IMR-90 (cell line): ENCODE measurements at places on chromosomes 7 and 10. TPM values are rescaled to one million over a fixed set of nuclear protein-coding genes. Genes with fewer than 3 reads are reported as not detected.
A peak's percentile ranks its signal among the peaks of the same experiment; 100 is the strongest.

The NXPH1 gene
- not detected in 2 replicates for polyA plus RNA-seq

The STEAP4 gene
- polyA plus RNA-seq: not detected in 2 replicates

The KCNK18 gene
- polyA plus RNA-seq: not detected in 2 replicates

The MKX gene
- 0.10 and 0.11 TPM in 2 replicates for polyA plus RNA-seq

The NPC1L1 gene
- 0.03 and 0.07 TPM in 2 replicates for polyA plus RNA-seq

The CAMK2B gene
- 0.14 and 0.36 TPM in 2 replicates for polyA plus RNA-seq

The SLC13A1 gene
- polyA plus RNA-seq: not detected in 2 replicates

The LGI1 gene
- not detected in 2 replicates for polyA plus RNA-seq

The SLC26A5 gene
- polyA plus RNA-seq: not detected in 2 replicates

- no peak for DNase-seq
Observed at GRCh38 chr7:80829527-80829926, 89.3 kb downstream of the SEMA3C start.

DNA sequence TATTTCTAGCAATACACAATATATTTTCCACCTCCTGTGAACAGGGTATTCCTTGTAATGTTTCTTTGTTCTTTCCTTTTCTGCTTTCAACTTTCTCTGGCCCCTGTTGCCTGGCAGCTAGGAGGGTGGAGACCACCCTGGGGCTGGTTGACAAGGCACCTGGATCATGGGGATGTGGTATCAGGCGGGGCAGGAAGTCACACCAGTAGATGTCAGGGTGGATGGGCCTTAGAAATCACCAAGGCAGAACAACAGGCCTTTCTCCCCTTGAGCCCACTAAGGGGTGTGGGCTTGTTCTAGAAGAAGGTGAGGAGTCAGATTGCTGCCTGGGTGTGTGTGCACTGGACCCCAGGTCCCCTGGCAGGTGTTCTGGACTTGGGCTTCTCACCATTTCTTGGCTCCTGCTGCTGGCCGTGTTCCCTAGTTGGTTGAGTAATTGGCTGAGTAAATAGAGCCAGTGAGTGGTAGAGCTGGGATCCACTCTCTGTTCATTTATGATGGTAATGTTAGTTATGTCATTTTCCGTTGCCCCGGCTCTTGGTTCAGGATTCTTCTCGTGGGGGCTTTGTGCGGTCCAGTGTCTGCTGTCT lies 24.9 kb downstream of the ZNF783 start:
- peak; percentile 4 for DNase-seq

DNA sequence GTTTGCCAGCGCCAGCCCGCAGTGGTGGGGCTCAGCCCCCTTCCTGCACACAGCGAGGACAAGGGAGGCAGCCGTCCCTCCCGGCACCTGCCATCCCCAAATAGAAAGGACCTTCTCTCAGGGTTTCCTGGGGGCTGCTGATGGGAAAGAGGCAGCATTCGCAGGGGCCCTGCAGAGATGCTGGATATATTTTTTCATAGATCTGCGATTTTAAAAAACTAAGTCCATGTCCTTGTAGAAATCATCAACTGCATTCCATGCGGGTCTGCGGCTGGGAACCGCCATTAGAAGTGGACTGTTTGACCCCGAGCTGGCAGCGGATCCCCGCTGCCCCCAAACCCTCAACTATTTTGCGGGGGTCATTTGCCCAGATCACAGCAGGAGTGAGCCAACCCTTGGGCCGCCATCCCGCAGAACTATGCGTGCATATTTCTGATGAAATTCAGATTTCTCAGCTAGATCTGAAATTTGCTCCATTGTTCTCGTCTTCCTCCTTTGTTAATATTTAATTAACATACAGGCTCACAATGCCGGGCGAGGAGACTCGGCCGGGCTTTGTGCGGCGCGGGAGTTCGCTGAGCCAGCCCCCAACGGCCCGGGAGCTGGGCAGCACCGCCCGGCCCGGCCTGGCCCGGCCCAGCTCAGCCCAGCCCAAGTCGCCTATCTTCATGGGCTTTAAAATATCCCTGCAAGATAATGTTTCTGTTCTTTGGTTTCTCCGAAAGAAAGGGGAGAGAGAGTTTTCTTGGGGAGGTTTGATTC lies 2.0 kb downstream of the EN2 start:
- no peak for DNase-seq

GRCh38 chr7:77157446-77157845 lies 35.0 kb downstream of the CCDC146 start:
- no peak for DNase-seq

GRCh38 chr10:76202777-76203176 lies 771.4 kb downstream of the LRMDA start:
- DNase-seq: peak; percentile 60

DNA sequence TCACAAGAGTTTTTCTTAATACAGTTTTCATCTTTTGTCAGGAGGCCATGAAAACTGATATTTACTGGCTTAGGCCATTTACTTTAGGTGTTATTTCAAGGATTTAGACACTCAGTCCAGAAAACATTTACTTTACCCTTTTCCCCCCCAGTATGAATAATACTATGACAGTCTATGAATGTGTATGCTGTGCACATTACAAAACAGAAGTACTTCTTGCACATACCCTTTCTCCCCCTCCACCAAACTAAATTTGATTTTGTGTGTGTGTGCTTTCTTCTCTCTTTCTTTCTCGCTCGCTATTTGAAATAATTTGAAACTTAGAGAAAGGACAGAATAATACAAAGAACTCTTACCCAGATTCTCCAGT lies 41.3 kb downstream of the RBM33 start:
- DNase-seq: no peak

DNA sequence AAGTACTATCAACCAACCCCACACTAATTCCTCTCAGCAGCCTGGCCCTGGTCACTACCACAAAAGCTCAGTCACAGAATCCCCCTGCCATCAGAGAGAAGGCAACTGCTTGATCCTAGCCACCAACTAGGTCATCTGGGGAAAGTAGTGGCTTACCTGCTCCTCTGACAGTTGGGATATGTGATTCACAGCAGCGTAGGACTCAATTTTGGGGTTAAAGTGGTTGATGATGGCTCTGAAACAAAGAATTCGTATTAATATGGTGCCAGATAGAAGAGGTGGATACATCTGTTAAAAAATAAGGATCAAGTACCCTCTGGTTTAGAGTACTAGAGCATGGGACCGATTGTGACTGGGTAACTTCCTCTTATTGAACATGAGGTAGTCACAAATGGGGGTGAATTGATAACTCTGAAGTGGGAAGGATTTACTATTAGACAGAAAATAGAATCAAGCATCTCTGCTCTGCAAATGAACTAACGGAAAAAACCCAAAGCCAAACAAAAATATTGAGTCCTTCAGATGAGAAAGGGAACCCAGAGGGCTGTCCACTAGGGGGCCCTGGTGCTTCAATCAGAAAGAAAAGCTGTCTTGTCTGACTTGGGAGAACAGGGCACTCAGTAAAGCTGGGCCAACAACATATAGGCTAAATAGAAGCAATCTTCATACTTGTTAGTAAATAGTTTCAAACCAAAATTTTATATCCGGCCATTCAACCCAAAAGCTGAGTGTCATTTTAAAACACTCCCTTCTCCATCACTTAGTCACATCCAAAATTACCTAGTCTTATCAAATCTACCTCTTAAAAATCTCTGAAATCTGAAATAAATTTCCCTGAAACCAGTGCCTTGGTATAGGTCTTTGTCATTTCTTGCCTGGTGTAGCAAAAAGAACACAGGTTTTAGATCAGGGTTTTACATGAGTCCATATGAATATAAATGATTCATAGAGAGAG lies 45.9 kb upstream of the KCNIP2 start:
- DNase-seq: peak; percentile 78

- DNase-seq: peak; percentile 84
Observed at GRCh38 chr10:74293686-74294371, 142.8 kb downstream of the ADK start.

DNA sequence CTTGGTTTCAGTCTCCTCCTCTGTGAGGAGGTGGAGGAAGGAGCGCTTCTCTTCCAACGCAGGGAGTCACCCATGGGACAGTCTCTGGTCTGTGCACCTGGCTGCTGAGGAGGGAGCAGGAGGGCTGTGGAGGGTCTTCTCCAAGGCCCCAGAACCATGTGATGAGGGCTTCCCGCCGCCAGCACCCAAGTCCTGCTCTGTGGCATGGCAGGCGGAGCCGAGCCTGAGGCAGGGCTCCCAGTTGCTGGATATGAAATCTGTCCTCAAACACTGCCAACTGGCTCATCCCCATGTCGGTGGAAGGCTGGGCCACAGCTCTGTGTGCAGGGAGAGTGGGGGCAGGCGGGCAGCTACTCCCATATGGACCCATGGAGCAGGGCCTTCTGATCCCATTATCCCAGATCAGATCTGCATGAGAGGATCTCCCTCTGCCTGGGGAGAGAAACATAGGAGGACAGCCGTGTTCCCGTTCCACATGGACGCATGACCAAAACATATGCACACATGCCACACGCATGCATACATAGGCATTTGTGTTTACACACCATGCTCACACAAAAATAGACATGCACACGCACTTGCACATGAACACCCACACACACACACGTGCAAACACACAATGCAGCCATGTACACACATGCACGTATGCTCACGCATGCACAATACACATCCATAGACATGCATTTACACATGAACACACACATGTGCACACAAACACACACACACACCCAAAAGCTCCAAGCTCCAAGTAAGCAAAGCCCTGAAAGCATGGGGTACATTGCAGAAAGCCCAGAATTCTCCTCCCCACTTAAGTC lies 38.8 kb upstream of the EN2 start:
- no peak for DNase-seq

DNA sequence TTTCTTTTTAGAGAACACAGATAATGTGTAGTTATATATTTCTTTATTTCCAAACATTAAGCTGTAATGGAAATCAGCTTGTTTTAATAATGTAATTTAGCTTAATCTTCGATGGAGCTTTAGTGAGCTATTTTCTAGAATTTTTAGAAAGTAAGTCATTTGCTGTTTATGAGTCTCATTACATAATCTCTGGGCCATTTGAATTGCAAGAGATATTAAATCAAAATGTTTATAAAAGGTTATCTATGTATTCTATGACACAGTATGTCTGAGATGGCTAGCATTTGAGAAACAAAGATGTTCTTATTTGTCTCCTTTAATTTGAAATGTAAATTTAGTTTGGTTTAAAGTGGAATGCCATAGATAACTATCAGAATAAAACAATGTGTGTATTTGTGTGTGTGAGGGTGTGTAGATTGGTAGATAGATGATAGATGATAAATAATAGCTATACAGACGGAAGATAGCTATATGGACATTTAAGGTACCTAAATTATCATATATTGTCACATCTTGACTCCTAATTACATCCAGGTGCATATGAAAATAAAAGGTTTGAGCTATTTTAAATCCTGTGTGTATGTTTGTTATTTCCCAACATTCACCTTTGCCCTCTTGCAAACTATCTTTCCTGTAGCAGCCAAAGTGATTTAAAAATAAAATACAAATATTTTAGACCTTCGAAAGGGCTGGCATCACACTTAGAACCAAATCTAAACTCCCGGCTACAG lies 478.0 kb upstream of the KLF6 start:
- DNase-seq: no peak

GRCh38 chr10:77106676-77107075 lies 530.9 kb downstream of the KCNMA1 start:
- DNase-seq: no peak

GRCh38 chr10:55398497-55398882 lies 597.5 kb upstream of the PCDH15 start:
- DNase-seq: no peak

DNA sequence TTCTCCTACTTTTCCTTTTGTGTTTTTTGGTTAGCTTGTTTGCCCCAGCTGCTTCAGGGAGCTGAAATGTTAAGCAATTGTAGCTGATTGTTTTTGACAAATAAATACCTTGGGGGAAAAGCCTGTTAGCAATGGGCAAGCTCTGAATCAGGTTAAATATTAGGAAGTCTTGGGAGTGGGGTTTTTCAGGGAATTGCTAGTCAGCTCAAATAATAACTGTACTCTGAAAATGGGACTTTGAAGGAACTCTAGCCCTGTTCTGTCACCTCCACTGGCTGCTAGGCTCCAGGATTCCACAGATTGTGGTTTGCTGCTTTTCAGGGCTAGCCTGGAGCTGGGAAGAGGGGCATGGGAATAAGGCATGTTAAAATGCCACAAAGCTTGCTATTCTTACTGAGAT lies 39.5 kb downstream of the ADK start:
- DNase-seq: peak; percentile 4

GRCh38 chr10:13776861-13777311 lies 190.1 kb downstream of the PRPF18 start:
- peak; percentile 35 for DNase-seq

DNA sequence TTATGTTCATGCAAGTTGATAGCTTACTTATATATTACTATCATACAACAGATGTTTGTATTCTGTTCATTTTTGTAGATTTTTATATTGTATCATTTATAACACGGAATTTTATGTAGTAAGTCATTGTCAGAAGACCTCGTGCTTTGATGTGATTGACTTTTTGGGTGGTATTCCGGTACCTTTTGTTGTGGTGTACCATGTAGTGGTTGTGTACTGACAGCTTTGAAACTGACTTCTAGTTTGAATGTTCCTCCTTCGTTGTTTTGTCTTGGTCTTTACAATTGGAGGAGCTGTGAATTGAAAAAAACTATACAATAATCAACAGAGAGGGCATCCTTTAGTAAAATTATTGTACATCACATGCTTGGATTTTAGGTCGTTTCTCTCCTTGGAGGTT lies 61.5 kb downstream of the WAC start:
- no peak for DNase-seq

DNA sequence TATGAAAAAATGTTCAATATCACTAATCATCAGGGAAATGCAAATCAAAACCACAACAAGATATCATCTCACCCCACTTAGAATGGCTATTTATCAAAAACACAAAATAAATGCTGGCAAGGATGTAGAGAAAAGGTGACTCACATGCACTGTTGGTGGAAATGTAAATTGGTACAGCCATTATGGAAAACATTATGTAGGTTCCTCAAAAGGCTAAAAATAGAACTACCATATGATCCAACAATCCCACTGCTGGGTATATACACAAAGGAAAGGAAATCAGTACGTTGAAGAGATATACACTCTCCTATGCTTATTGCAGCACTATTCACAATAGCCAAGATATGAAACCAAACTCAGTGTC lies 50.2 kb downstream of the CDK1 start:
- peak; percentile 42 for DNase-seq

DNA sequence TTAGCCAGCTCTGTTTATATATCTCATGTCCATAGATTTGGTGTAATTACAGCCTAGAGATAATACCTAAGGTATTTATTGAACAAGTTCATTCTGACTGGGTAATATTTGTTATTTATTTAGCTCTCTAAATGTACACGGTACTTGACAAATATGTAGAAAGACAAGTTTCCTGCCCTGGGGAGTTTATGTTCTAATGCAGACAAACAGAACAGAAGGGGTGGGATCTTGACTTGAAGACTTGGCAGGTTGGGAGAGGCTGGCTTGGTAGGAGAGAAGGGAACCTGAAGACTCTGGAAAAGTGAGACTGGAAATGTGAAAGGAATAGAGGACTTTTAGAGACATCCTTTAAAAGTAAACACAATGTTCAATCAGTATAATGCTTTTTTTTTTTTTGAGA lies 97.7 kb upstream of the CDK6 start:
- no peak for DNase-seq
